ENCODE measurements at places on chromosomes 1 and 21.

DNA sequence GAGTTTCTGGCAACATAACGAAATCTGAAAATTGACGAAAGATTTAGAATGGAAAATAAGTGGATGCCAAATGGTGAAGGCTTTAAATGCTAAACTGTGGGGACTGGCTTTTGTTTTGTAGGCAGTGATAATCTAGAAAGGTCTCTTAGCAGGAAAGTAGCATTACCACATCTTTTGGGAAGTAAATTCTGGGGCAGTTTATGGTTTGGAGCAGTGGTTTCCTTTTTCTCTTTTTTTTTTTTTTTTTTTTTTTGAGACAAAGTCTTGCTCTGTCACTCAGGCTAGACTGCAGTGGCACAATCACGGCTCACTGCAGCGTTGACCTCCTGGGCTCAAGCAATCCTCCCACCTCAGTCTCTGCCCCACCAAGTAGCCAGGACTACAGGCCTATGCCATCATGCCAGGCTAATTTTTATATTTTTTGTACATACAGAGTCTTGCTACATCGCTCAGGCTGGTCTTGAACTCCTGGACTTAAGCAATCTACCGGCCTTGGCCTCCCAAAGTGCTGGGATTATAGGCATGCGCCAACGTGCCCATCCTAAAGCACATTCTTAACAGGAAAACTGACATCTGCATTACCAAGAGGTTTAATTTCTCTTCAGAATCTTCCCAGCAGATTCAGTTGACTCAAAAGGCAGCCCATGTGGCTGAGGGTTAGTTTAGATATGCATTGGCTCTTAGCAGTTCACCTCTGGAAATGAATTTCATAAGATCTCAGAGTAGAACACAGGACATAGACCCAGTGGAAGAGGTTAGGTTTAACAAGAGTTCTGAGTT, 32.9 kb downstream of the C21orf91 start:
- no peak overlapping the region for H3K4me3 ChIP-seq
- H3K4me1 ChIP-seq, result peaks cover 98% of the 10 kb centered on the region
- no peaks in the 10 kb centered on the region for H3K27me3 ChIP-seq
- DNase-seq, result no peak
- H3K36me3 ChIP-seq, result peaks cover 57% of the 10 kb centered on the region

DNA sequence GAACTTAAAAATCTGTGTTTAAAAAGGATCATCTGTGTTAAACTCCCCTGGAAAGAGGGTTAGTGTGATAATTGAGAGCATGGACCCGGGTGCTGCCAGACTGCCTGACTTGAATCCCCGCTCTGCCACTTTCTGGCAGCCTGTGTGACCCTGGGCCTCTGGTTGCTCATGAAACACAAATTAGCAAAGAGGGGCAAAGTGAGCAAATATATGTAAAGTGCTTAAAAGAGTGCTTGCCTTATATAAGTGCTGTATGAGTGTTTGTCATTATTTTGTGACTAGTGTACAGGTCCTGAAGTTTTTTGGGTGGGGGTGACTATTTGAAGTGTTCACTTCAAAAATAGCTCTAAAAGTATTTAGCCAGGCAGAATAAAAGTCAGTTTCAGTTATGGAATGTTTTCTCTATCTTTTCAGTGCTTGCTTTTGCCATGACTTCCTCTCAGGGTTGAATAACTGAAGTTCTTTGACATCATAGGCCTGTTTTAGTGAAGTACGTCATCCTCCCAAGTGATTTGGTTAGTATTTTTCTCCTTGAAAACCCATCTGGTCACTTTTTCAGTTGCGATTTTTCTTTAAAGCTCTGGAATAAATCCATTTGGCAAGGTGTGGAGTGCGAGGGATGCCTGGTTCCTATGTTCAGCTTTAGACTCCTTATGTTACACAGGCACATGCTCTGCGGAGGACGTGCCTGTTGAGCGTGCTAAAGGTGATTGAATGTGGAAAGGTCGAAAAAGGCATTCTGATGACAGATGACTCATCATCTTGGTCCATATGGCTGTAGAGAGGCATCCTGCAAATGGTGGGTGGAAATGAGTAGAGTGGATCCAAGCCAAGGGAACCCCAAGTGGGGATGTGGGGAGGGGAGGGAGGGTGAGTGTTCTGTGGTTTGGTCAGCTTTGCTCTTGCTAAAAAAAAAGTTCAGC, 47.8 kb downstream of the AK4 start:
- no peaks in the 10 kb centered on the region for H3K27me3 ChIP-seq
- peaks cover 8% of the 10 kb centered on the region for H3K4me1 ChIP-seq
- H3K36me3 ChIP-seq, result peaks cover 45% of the 10 kb centered on the region
- DNase-seq, result no peak

- no peaks in the 10 kb centered on the region for H3K27me3 ChIP-seq
- H3K4me1 ChIP-seq, result peaks cover 89% of the 10 kb centered on the region
- DNase-seq, result peak; percentile 95
- peak overlapping the region; percentile 77 for H3K4me3 ChIP-seq
- H3K36me3 ChIP-seq, result peaks cover 26% of the 10 kb centered on the region
These were observed 74.1 kb downstream of the CD46 start for GRCh38 chr1:207825719-207826556.

DNA sequence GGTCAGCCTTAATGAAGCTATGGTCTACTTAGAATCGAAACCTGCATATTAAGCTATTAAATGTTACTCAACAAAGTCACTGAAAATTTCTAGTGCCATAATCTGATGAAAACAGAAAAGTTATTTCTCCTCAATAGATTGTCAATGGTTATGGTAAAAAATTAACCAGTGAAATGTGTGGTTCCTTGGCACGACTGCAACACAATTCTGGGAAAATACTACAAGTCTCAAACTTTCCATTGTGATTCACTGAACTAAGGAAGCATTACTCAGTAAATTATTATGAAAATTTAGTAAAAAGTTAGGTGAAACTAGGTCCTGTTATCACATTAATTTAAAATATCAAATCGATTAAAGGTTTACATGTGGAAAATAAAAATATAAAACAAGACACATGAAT, 12.8 kb upstream of the OR2T10 start:
- no peaks in the 10 kb centered on the region for H3K36me3 ChIP-seq
- peak overlapping the region; percentile 35 for H3K27ac ChIP-seq
- no peak overlapping the region for H3K4me3 ChIP-seq
- H3K27me3 ChIP-seq, result no peaks in the 10 kb centered on the region
- peaks cover 31% of the 10 kb centered on the region for H3K4me1 ChIP-seq
- DNase-seq, result no peak

- peaks cover 9% of the 10 kb centered on the region for H3K36me3 ChIP-seq
- no peaks in the 10 kb centered on the region for H3K4me1 ChIP-seq
- H3K27ac ChIP-seq, result peak overlapping the region; percentile 59
These were observed 4.5 kb upstream of the NHLH1 start for GRCh38 chr1:160362168-160362957.

GRCh38 chr1:232484856-232485255, 145.1 kb downstream of the SIPA1L2 start:
- H3K27me3 ChIP-seq, result no peaks in the 10 kb centered on the region
- H3K4me1 ChIP-seq, result no peaks in the 10 kb centered on the region
- H3K4me3 ChIP-seq, result no peak overlapping the region
- no peak for DNase-seq
- H3K27ac ChIP-seq, result no peak overlapping the region

- no peaks in the 10 kb centered on the region for H3K36me3 ChIP-seq
- DNase-seq, result no peak
- no peak overlapping the region for H3K27ac ChIP-seq
- no peak overlapping the region for H3K4me3 ChIP-seq
- no peaks in the 10 kb centered on the region for H3K4me1 ChIP-seq
- H3K27me3 ChIP-seq, result no peaks in the 10 kb centered on the region
These were observed 273.5 kb downstream of the COL11A1 start for GRCh38 chr1:102834688-102835320.

- DNase-seq, result no peak
These were observed 105.9 kb upstream of the EDEM3 start for GRCh38 chr1:184860535-184860934.

DNA sequence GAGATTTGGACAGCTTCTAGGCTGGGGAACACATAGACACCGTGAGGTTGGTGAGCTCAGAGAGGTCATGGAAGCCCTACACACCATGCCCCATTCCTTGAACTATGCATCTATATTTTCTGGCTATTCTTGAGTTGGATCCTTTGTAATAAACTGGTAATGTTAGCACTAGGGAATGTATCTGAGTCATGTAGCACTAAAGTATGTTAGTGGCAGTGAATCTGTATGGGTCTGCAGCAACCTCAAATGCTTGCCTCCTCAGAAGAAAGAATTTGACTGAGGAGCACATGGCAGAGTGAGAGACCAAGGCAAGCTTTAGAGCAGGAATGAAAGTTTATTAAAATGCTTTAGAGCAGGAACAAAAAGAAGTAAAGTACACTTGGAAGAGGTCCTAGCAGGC, 43.7 kb upstream of the LRRC7 start:
- no peak overlapping the region for H3K4me3 ChIP-seq
- H3K4me1 ChIP-seq, result no peaks in the 10 kb centered on the region
- H3K36me3 ChIP-seq, result no peaks in the 10 kb centered on the region
- H3K27ac ChIP-seq, result no peak overlapping the region
- no peaks in the 10 kb centered on the region for H3K27me3 ChIP-seq
